HepG2 (cell line): ENCODE measurements at places on chromosomes 1 and 21. TPM values are rescaled to one million over a fixed set of nuclear protein-coding genes. Genes with fewer than 3 reads are reported as not detected.

C8A gene
- total RNA-seq, result 8.6 and 15.0 TPM in 2 replicates

GRCh38 chr1:173960625-173961024 lies 43.5 kb upstream of the SERPINC1 start:
- H3K27me3 ChIP-seq, result no peaks in the 10 kb centered on the region
- H3K4me3 ChIP-seq, result no peak overlapping the region
- H3K4me1 ChIP-seq, result no peaks in the 10 kb centered on the region
- no peak for DNase-seq

GRCh38 chr1:214370615-214371014 lies 89.7 kb downstream of the SMYD2 start:
- H3K4me3 ChIP-seq, result no peak overlapping the region
- no peak for DNase-seq
- no peaks in the 10 kb centered on the region for H3K27me3 ChIP-seq
- H3K27ac ChIP-seq, result no peak overlapping the region

GRCh38 chr1:180057883-180058396 lies 96.7 kb upstream of the QSOX1 start:
- no peak for DNase-seq
- no peaks in the 10 kb centered on the region for H3K4me1 ChIP-seq
- H3K4me3 ChIP-seq, result no peak overlapping the region

DNA sequence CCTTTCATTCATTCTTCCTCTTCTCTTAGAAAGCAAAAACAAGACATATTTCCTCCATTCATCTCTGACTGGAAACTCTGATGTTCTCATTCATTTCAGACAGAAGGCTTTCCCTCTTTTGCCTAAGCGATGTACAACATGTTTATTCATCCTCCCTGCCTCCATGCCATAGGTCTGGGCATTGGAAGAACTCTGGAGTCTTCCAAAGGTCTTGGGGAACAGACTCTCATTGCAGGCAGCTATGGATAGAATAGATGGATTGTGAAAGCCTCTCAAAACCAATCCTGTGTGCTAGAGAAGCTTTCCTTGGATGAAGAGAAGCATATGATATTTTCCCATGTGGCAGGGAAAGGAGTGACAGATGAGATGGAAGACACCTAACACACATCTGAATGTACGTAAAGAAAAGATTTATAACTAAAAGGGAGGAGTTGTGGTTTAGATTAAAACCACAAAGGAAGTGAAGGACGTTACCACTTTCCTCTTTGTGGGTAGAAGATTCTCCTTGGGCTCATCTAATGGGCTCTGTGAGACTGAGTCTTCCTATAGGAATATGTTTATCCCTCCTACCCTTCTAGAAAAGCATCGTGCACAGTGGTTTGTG lies 38.7 kb downstream of the BCL9 start:
- H3K4me3 ChIP-seq, result peak overlapping the region; percentile 23; the same call in 1 of the 2 replicates
- peaks cover 34% of the 10 kb centered on the region for H3K4me1 ChIP-seq
- no peaks in the 10 kb centered on the region for H3K36me3 ChIP-seq
- H3K27ac ChIP-seq, result no peak overlapping the region

- no peak for DNase-seq
- no peaks in the 10 kb centered on the region for H3K27me3 ChIP-seq
- no peak overlapping the region for H3K4me3 ChIP-seq
- no peaks in the 10 kb centered on the region for H3K4me1 ChIP-seq
- H3K36me3 ChIP-seq, result no peaks in the 10 kb centered on the region
- H3K27ac ChIP-seq, result no peak overlapping the region
Measured at GRCh38 chr1:29757866-29758780, 521.8 kb downstream of the PTPRU start.

HES3 gene
- not detected in 2 replicates for total RNA-seq

IFNAR1 gene
- total RNA-seq, result 9.3 and 11.2 TPM in 2 replicates

GRCh38 chr1:110643879-110644472 lies 30.8 kb downstream of the KCNA3 start:
- H3K4me1 ChIP-seq, result no peaks in the 10 kb centered on the region
- H3K4me3 ChIP-seq, result no peak overlapping the region
- no peak for DNase-seq
- no peak overlapping the region for H3K27ac ChIP-seq
- H3K36me3 ChIP-seq, result no peaks in the 10 kb centered on the region

DNA sequence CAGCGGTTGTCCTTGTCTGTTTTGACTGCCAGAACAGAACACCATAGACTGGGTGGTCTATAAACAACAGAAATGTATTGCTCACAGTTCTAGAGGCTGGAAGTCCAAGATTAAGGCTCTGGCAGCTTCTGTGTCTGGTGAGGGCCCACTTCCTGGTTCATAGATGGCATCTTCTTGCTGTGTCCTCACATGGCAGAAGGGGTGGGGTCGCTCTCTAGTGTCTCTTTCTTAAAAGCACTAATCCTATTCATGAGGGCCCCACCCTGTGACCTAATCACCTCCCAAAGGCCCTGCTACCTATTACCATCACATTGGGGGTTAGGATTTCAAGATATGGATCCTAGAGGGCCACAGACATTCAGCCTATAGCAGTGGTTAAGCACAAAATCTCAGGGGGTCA lies 304.4 kb downstream of the NFIA start:
- H3K27me3 ChIP-seq, result no peaks in the 10 kb centered on the region
- H3K4me1 ChIP-seq, result no peaks in the 10 kb centered on the region
- no peak for DNase-seq
- no peak overlapping the region for H3K4me3 ChIP-seq
- peaks cover 20% of the 10 kb centered on the region for H3K36me3 ChIP-seq

- H3K27ac ChIP-seq, result no peak overlapping the region
- DNase-seq, result no peak
- no peak overlapping the region for H3K4me3 ChIP-seq
- H3K27me3 ChIP-seq, result no peaks in the 10 kb centered on the region
- no peaks in the 10 kb centered on the region for H3K36me3 ChIP-seq
- H3K4me1 ChIP-seq, result no peaks in the 10 kb centered on the region
Measured at GRCh38 chr1:5628416-5628815, 363.8 kb downstream of the NPHP4 start.

GRCh38 chr21:35988416-35989137 lies 71.7 kb downstream of the SETD4 start:
- DNase-seq, result no peak
- H3K27me3 ChIP-seq, result no peaks in the 10 kb centered on the region
- H3K27ac ChIP-seq, result no peak overlapping the region
- H3K36me3 ChIP-seq, result no peaks in the 10 kb centered on the region

SYDE2 gene
- 5.3 and 7.9 TPM in 2 replicates for total RNA-seq

DNA sequence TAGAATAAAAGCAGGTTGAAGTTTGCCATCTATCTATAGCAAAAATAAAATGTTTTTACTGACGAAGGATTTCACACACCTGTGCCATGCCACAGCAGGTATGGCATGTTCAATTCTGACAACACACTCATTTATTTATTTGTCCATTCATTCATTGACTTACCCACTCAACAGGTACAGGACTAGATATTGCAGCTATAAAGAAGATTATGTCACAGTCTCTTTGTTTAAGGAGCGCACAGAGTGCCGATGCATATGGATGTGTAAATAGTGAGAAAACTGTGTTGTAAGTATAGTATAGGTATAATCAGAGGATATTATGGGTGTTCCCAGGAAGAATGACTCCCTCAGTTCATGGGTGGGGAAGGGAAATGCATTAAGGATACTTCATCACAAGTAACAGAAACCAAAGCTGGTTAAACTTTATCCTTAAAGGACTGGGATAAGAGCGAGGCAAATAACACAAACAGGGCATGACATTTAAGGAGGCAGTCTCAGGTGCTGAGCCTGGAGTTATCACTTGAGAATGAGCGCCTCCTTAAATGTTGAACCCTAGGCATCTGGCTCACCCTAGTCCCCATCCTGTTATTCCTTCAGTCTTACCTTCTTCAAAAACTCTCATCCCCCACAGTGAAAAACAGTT lies 7.9 kb upstream of the ZRANB2 start:
- H3K27ac ChIP-seq, result no peak overlapping the region
- no peaks in the 10 kb centered on the region for H3K27me3 ChIP-seq
- no peak overlapping the region for H3K4me3 ChIP-seq

GPR61 gene
- total RNA-seq, result not detected in 2 replicates

- H3K4me1 ChIP-seq, result peaks cover 8% of the 10 kb centered on the region
- H3K36me3 ChIP-seq, result no peaks in the 10 kb centered on the region
- H3K27me3 ChIP-seq, result no peaks in the 10 kb centered on the region
Measured at GRCh38 chr1:62144238-62144831, 50.3 kb upstream of the L1TD1 start.

GRCh38 chr1:176193663-176194062 lies 13.4 kb downstream of the COP1 start:
- no peaks in the 10 kb centered on the region for H3K36me3 ChIP-seq
- no peak overlapping the region for H3K4me3 ChIP-seq
- no peaks in the 10 kb centered on the region for H3K27me3 ChIP-seq
- no peak for DNase-seq

LRRC8C gene
- total RNA-seq, result 0.22 TPM in 2 replicates

PADI2 gene
- total RNA-seq, result not detected in 2 replicates

DNA sequence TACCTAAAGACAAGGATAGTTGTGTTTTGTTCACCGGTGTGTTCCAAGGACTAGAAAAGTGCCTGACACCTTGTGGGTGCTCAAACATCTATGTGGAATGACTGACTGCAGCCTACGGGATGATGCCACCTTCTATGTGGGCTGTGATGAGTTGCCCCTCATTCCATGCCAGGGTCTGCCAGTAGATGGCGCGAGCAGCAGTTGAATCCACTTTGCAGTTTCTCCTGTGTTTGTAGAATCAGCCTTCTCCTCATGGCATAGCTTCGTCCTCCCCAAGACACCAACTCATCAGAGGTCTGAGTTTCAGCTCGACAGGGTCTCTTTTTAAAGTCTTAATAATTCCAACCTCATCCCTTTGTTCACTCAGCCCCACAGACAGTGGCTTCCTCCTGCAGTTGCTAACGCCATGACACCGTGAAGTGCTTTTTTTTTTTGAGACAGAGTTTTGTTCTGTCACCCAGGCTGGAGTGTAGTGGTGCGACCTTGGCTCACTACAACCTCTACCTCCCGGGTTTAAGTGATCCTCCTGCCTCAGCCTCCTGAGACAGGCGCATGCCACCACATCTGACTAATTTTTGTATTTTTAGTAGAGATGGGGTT lies 133.7 kb downstream of the CAPN8 start:
- H3K27me3 ChIP-seq, result no peaks in the 10 kb centered on the region
- H3K36me3 ChIP-seq, result no peaks in the 10 kb centered on the region
- DNase-seq, result peak; percentile 41
- no peak overlapping the region for H3K4me3 ChIP-seq
- no peak overlapping the region for H3K27ac ChIP-seq

DNA sequence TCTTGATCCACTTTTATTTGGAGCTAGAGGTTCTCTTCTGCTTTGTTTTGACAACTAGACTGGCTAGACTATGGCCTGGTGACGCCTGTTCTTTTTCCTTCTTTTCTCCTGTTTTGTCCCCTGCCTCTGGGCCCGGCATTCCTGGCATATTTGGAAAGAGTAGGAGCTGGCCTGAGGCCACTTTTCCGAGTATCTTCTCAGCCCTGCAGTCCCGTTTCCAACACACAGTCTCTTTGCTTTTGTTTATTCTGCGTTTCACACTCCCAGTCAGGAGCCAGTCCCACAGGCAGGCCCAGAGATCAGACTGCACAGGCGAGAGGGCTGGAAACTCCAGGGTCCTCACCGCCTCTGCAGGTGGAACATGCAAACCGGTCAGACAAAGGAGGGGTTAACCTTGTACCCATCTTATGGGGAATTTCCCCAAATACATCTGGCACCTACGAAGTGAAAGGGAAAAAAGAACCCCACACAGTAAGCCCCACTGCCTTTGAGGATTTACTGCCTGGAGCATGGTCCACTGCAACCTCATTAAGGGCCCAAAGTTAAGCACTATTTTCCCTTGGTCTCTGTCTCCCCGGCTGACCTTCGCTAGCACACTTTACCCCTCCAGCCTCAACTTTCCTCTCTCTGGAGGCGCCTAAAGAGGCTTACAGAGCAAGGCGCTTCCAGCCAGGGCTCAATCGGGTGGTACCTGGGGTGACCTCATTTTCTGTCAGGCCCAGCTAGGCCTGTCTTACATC lies 141.1 kb downstream of the TOMM20 start:
- H3K36me3 ChIP-seq, result no peaks in the 10 kb centered on the region
- H3K4me3 ChIP-seq, result peak overlapping the region; percentile 24
- no peaks in the 10 kb centered on the region for H3K27me3 ChIP-seq

- H3K4me1 ChIP-seq, result peaks cover 24% of the 10 kb centered on the region
- no peak overlapping the region for H3K4me3 ChIP-seq
Measured at GRCh38 chr21:37202221-37203110, 64.7 kb downstream of the VPS26C start.

- DNase-seq, result no peak
- H3K27ac ChIP-seq, result no peak overlapping the region
- H3K4me1 ChIP-seq, result peaks cover 22% of the 10 kb centered on the region
- peaks cover 12% of the 10 kb centered on the region for H3K27me3 ChIP-seq
- no peaks in the 10 kb centered on the region for H3K36me3 ChIP-seq
- H3K4me3 ChIP-seq, result no peak overlapping the region
Measured at GRCh38 chr1:179818743-179819173, 58.8 kb downstream of the TOR1AIP2 start.

SMIM11 gene
- 6.4 and 33.6 TPM in 2 replicates for total RNA-seq

DNA sequence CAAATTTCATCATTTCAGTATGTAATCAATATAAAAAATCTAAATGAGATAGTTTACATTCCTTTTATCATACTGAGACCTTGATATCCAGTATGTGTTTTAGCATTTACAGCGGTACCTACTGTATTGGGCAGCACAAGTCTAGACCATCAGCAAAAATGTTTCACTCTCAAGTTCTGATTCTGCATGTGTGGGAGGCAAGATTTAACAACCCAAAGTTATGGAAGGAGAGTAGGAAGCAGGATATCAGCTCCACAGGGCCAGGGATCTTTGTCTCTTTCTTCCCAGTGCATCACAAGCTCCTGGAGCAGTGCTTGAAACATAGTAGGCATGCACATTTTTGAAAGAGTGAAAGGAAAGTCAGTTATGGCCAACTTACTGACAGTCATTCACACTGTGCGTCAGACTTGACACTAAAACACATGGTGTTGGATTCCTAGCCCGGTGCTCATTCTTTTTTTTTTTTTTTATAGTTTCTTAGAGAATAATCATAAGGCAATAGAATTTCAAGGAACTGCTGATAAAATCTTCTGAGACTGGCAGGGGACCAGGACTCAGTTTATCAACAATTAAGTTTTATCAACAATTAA lies 6.1 kb downstream of the TENT5C start:
- no peak for DNase-seq
- H3K4me3 ChIP-seq, result no peak overlapping the region
- H3K36me3 ChIP-seq, result no peaks in the 10 kb centered on the region
- H3K27ac ChIP-seq, result no peak overlapping the region

DNA sequence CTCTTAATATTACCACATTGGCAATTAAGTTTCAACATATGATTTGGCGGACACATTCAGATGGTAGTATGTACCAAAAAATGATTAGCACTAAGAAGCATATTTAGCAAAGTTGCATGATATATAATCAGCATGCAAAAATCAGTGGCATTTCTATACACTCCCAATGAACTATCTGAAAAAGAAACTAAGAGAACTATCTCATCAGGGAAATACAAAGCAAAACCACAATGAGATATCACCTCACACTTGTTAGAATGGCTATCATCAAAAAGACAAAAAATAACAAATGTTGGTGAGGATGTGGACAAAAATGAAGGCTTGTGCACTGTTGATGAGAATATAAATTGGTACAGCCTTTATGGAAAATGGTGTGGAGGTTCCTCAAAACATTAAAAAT lies 31.4 kb upstream of the DENND1B start:
- no peak overlapping the region for H3K27ac ChIP-seq
- H3K36me3 ChIP-seq, result no peaks in the 10 kb centered on the region
- H3K4me3 ChIP-seq, result no peak overlapping the region
- H3K27me3 ChIP-seq, result no peaks in the 10 kb centered on the region
- H3K4me1 ChIP-seq, result peaks cover 33% of the 10 kb centered on the region
- no peak for DNase-seq

- H3K4me1 ChIP-seq, result no peaks in the 10 kb centered on the region
- H3K27ac ChIP-seq, result no peak overlapping the region
- no peaks in the 10 kb centered on the region for H3K27me3 ChIP-seq
- no peak overlapping the region for H3K4me3 ChIP-seq
Measured at GRCh38 chr1:85553416-85554335, 26.9 kb upstream of the CCN1 start.
